Activated CD8-positive, alpha-beta memory T cell treated with anti-CD3 and anti-CD28 coated beads for 24 hours (primary cell): ENCODE measurements at places on chromosomes 5 and 9.

- DNase-seq = no peak
These were observed 641.8 kb upstream of the MEF2C start for GRCh38 chr5:89524785-89525184.

DNA sequence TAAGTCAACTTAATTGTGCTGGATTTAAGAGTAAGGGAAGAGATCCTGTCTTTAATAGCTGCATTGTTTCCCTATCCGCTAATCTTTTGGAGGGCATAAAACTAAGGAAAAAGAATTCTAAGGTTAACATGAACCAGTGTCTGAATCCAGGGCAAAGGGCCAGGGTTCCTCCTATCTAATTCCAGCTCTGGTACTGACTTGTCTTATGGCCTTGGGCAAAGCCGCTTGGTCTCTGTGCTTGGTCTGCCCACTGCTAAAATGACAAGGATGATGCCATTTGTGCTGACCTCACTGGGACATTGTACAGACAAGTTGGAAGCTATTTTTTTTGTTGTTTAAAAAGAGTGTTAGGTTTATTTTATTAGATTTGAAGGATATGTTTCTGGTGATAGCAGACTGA, 334.7 kb upstream of the PIK3R1 start:
- no peak for DNase-seq

GRCh38 chr9:111179577-111179976, 141.3 kb upstream of the LPAR1 start:
- DNase-seq = no peak

- no peak for DNase-seq
These were observed 85.5 kb upstream of the ZNF169 start for GRCh38 chr9:94173632-94174031.

GRCh38 chr9:22395687-22396141, 50.9 kb upstream of the DMRTA1 start:
- no peak for DNase-seq

GRCh38 chr5:176817841-176818377, 7.5 kb downstream of the UNC5A start:
- no peak for DNase-seq

- peak; percentile 72 for DNase-seq
These were observed at the start of gene GBGT1 for GRCh38 chr9:133163504-133164172. Gene GBGT1 (minus strand): TSS chr9:133163914. CDS start chr9:133162412, 1,502 bp downstream.

GRCh38 chr5:147913786-147914185, 7.4 kb upstream of the C5orf46 start:
- DNase-seq = no peak
